ENCODE measurements at places on chromosomes 4 and X.

GRCh38 chr4:982291-982690 lies 4.6 kb upstream of the IDUA start:
- no peak for DNase-seq

GRCh38 chr4:7842384-7843279 lies 97.0 kb downstream of the AFAP1 start:
- DNase-seq, result no peak

DNA sequence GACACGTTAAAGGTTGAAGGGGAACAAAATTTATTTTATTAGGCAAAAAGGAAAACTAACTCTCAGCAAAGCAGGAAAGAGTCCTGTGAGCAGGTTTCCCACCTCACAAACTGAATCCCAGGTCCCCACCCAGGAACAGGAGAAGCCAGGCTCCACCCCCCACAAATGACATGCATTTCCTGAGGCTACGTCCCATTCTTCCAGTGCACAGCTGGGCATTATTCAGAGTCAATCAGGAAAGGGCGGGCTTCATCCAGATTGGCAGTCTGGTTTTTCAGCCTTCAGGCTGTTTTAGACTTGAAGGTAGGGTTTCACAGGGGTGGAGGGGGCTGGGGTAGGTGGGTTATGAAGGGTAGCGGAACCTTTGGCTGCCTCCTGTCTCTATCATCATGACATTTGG lies 11.9 kb upstream of the ASIC5 start:
- DNase-seq, result no peak

GRCh38 chrX:82585868-82586267 lies 922.2 kb upstream of the POU3F4 start:
- DNase-seq, result no peak

- DNase-seq, result no peak
Measured at GRCh38 chrX:150094996-150095395, 156.7 kb upstream of the EOLA2 start.

DNA sequence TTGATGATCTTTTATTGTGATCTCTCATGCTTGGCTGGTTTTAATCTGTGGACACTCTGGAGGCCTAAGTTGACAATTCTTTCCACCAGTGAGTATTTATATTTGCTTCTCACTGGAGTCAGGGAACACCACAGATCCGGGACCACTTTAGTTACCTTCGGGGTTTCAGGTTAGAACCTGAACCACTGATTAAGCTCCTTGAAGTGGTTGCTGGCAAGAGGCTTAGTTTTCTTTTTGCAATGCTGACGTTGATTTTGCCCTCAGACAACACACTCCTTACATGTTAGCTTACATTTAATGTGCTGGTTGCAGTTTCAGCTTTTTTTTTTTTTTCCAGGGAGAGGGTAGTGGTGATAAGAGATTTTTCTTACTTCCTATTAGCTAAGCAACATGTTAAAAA lies 10.5 kb upstream of the ZNF330 start:
- no peak for DNase-seq

GRCh38 chr4:56164907-56165306 lies 216.2 kb downstream of the CEP135 start:
- no peak for DNase-seq

GRCh38 chr4:100517864-100518341 lies at the start of gene EMCN:
EMCN (minus strand) TSS chr4:100518022; CDS start chr4:100517914, 108 bp downstream.
- DNase-seq, result no peak

GRCh38 chr4:45004847-45005565 lies 278.6 kb upstream of the GNPDA2 start:
- DNase-seq, result no peak

GRCh38 chr4:88962396-88962795 lies 94.6 kb downstream of the FAM13A start:
- DNase-seq, result no peak

DNA sequence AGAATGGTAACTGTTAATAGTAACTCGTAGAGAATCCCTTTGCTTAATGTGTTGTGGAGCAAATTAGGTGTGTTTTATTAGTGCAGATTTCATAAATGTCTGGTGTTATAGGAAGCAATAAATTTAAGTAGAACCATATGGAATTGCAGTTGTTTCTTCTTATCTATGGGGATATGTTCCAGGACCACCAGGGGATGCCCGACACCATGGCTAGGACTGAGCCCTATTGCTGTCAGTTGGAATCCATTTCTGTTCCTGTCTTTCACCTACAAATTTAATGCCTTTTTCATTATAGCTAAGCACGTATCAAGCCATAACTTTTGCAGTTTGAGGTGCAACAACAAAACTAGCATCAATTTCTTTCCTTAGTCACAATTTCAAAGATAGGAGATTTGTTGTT lies 72.5 kb downstream of the DDIT4L start:
- DNase-seq, result no peak

GRCh38 chrX:149298111-149298510 lies 207.0 kb downstream of the IDS start:
- DNase-seq, result no peak

DNA sequence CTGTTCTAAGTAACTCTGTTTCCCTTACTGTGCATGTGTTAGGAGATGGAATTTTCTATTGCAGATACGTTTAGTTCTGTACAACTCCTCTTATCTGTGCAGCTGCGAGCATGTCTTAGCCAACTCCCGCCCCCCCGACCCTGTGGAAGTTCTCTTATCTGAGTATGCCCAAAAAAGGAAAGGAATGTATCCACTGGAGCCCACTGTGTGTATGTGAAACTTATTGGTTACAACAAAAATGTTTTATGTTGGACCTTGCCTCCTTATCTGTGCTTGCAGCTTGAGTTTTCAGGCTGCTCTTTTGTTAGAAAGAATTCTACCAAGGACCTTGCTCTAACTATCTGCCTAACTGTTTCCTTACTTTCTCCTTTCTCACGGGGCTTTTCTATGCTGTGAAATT lies 24.2 kb upstream of the DCAF8L2 start:
- no peak for DNase-seq

DNA sequence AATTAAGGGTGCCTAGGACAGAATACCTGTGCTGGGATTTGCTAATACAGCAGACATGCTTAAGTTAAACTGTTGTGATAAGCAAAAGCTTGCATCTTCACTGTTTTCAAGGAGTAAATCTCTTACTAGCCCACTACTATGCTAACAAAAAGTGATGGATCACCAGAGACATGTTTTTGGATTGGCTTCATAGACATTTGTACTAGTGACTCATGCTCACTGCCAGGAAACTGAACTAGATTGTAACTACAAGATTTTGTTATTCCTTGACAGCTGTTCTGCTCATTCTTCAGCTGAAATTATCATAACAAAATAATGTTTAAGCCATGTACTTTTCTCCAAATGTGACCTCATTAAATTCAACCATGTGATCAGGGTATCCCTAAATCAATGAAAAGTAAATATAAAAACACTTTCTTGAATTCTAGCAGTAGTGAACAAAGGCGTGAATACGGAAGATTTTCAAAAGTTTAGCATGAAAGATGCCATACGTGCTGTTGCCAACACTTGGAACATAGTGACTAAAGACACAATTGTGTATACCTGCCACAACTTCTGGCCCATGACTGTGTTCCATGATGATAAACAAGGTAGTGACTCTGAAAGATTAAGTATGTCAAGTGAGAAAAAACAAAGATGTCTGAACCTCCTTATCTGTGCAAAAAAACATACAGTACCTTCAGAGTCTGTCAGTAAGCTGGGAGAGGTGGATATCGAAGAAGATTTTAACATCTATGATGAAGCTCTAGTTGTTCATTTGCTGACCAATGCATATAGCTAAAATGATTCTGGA lies 154.0 kb downstream of the BTC start:
- no peak for DNase-seq

GRCh38 chr4:145619639-145619996 lies 433 bp downstream of the MMAA start:
- DNase-seq, result peak; percentile 72

DNA sequence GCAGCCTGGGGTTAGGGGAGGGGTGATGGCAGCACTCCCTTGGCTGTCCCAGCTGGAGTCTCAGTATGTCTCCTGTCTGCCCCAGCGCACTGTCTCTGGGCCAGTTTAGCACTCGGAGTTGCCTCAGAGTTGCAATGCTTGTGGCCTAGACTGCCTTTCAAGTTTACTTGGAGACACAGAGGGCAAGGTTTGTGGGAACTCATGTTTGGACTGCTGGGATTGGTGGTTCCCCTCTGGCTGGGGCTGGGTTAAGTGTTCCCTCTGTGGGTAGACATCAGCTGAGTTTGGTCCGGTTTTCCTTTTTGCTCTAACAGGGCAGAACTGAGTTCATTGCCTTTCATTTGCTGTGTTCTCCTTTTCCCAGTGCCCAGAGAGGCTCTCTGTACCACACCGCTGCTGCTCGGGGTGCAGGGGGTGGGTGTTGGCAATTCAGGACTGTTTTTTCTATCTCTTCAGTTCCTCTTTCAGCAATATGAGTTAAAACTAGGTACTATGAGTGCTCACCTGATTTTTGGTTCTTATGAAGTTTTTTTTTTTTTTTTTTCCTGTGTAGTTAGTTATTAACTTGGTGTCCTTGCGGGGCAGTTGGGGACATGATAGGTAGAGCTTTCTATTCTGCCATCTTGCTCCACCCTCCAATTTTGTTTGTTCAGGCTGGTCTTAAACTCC lies 17.2 kb downstream of the RAB33B start:
- DNase-seq, result no peak

GRCh38 chrX:17703201-17703600 lies 34.1 kb upstream of the SCML1 start:
- no peak for DNase-seq

DNA sequence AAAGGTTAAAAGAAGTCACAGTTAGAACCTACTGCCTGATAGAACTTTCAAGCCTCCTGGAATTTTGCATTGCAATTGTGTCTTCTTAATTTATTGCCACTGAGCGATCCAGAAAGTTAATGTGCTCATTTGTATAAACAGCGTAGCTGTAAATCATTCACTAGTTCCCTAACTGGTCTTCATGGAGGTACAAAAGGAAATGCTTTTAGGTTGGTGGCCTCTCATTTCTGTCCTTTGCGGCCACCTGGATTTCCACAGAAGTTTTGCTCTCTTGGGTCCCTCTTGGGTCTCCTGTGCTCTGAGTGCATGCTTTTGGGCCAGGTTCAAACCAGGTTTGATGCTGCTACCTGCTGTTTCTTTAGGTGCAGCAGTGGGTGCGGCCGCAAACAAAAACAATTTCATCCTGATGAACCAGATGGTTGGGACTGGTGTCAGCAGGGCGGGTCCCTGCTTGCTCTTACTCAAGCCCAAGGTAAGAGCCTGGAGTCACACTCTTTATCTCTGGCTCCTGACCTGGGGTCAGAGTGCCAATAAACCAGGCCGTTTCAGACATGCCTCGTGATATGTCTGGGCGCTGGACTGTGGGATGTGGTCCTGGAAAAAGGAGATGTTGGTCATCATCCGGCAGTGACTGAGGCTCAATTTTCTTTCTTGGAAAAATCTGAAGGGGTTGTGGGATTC lies 270.1 kb downstream of the PTTG2 start:
- DNase-seq, result no peak

- no peak for DNase-seq
Measured at GRCh38 chr4:78870056-78870455, 69.2 kb downstream of the PAQR3 start.

GRCh38 chrX:55522596-55523276 lies 33.1 kb upstream of the USP51 start:
- no peak for DNase-seq

DNA sequence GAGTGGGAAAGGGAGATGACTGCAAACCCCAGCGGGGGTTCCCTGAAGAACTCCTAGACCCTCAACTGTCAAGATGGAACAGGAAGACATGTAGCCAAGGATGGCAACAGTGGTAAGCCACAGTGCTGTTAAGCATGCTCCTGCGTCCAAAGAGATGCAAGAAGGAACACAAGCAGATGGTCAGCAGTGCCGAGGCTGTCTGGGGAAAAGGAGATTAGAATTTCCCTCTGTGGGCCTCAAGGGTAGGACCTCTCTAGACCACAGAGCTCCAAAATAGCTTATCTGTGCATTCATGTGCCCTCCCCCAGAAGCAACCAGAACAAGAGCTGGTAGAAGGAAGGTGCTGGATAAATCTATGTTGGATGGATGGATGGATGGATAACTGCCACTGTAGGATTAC lies 82.0 kb upstream of the CPEB2 start:
- DNase-seq, result no peak

- DNase-seq, result peak; percentile 29
Measured at GRCh38 chr4:8818063-8818881, 53.4 kb downstream of the HMX1 start.

GRCh38 chr4:16794816-16795445 lies 103.5 kb downstream of the LDB2 start:
- peak; percentile 75 for DNase-seq

DNA sequence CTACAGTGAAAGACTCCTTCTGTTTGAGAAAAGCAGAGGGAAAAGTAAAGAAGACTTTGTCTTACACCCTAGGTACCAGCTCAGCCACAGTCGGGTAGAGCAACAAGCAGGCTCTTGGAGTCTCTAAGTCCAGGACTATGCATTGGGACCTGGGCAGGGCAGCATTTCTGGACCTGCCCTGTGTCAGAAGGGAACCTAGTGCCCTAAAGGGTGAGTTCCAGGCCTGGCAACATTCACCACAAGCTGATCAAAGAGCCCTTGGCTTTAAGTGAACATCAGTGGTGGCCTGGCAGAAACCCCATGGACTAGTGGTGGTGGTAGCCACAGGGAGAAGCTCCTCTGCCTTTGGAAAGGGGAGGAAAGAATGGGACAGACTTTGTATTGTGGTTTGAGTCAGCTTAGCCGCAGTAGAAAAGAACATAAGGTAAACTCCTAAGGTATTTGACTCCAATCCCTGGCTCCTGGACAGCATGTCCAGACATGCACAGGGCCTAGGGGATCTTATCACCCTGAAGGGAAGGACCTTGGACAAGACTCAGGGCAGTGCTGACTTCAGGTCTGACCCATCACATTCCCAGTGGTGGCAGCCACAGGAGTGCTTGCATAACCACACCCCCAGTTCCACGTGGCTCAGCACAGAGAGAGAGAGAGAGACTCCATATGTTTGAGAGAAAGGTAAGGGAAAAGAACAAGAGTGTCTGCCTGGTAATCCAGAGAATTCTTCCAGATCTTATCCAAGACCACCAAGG lies 32.6 kb downstream of the CCDC158 start:
- no peak for DNase-seq

DNA sequence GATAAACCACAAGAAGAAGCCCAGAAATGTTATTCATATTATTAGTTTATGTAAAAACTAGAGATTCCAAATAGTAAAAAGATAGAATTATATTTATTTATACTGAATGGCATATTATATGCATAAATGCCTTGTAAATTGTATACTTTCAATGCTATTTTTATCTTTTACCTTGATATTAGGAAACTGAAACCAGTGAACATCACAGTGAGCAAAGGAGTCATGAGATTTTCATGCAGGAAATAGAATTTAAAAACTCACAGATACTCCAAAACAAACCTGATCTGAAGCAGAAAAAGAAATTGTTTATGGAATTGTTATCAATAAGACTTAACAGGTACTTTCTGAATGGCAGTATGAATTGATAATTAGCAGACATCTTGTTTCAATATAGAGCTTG lies 207.3 kb upstream of the CENPE start:
- no peak for DNase-seq

GRCh38 chr4:64781737-64782326 lies 372.6 kb upstream of the TECRL start:
- DNase-seq, result no peak

GRCh38 chr4:73653695-73654106 lies 33.5 kb upstream of the RASSF6 start:
- DNase-seq, result no peak

- DNase-seq, result no peak
Measured at GRCh38 chr4:185352741-185353140, 43.0 kb downstream of the LRP2BP start.

- no peak for DNase-seq
Measured at GRCh38 chrX:99077099-99077498, 1333.0 kb downstream of the PCDH19 start.

- no peak for DNase-seq
Measured at GRCh38 chrX:110745288-110745687, 50.3 kb downstream of the CHRDL1 start.

GRCh38 chr4:40564815-40565483 lies 64.7 kb downstream of the RBM47 start:
- DNase-seq, result no peak

Data from activated CD8-positive, alpha-beta memory T cell treated with anti-CD3 and anti-CD28 coated beads, Interleukin-2, amount 50 U/mL, for 48 hours (primary cell).